ENCODE measurements at places on chromosomes 12 and 14.

- no peak for DNase-seq
Observed at GRCh38 chr12:101019667-101020066, 190.4 kb downstream of the SLC5A8 start.

- DNase-seq = no peak
Observed at GRCh38 chr14:75559451-75560222, 18.8 kb upstream of the FLVCR2 start.

DNA sequence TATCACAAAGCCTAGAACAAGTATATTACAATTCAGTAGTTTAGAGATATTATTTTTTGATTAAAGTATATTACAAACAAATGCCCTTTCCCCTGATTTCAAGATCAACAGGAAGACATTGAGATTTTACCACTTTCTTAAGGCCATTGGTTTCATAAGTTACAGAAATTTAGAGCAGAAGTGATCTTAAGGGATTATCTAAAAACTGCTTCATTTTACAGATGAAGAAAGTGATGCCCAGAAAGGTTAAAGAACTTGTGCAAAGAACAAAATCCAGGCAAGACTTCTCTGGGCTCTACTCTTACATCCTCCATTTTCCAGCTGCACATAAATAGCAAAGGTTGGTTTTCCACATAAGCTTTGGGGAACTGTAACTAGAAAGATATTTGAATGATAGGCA lies 87.5 kb downstream of the DUSP6 start:
- DNase-seq = no peak

DNA sequence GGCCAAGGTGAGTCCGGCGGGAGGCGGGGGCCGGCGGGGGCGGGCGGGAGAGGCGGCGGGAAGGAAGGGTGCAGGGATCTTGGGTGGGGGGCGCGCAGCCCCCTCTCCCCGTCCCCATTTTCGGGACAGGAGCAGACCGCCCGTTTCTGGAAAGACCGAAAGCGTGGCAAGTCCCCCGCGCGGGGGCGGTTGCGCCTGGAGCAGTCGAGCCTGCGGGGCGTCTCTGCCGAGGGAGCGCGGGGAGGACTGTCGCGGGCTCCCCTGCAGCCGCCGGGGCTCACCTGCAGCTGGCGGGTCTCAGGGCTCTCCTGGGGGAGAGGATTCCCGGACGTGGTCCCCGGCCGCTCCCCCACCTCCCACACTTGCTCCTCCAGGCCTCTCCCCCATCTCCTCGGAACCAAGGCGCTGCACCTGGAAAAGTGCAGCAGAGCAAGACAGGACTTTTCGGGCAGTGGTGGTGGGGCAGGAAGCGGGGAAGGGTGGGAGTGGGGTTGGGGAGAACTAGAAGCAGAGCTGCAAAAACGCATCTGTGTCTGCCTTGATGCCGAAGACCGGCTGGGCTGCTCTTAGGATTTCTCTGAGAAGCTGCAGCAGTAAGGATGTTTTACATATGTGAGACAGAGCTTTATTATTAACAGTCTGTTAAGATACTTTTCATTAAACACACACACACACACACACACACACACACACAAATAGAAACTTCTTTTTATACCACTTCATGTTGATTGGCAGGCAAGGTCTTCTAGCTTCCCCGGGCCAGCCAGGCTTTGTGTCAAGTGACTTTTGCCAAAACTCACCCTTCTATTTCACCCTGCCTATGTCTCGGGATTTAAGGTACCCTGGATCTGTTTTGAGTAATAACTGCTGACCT lies 677 bp downstream of the C12orf75 start:
- no peak for DNase-seq

DNA sequence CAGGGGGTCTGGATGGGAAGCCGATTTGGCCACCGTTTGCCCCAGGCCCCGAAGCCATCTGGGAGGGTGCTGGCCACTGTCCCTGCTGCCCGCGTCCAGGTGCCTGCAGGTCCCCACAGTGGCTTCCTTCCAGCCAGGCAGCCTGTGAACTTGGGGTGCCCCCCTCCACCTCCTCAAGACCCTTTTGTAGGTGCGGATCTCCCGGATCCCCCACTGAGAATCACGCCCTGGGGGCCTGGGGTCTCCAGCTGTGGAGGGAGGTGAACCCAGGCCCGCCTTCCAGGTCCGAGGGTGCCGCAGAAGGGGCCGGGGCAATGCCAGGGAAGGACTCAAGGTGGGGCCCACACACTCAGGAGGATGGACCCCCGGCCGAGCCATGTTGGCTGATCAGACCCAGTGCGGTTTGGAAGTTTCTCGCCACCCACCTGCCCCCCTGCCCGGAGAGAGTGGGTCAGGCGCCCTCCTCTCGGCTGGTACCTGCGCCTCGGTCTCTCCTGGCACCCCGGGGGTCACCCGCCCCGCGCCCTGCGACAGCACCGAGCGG lies 1.7 kb downstream of the MMP17 start:
- DNase-seq = no peak

DNA sequence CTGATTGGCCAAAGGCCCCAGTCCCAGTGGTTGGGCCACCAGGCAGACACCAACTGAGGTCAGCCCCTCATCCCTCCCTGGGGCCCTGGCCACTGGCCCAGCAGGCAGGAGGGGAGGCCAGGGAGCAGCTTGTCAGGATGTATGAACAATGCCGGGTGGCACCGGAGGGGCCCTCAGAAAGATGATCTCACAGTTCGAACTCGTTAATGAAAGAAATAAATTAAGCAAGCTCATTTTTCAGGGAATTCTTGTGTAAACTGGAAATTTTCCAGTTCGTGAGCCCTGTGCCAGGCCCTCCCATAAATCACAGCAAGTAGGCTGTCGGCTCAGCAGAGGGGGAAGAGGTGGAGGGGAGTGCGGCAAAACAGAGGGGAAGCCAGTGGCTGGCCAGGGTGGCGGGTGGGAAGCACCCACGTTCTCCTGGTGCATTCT lies 177.0 kb upstream of the VASH1 start:
- DNase-seq = no peak
